ENCODE measurements at places on chromosomes 7 and 10. TPM values are rescaled to one million over a fixed set of nuclear protein-coding genes. Genes with fewer than 3 reads are reported as not detected.

SPDYE2 gene
- polyA plus RNA-seq, result 2.7 TPM

DNA sequence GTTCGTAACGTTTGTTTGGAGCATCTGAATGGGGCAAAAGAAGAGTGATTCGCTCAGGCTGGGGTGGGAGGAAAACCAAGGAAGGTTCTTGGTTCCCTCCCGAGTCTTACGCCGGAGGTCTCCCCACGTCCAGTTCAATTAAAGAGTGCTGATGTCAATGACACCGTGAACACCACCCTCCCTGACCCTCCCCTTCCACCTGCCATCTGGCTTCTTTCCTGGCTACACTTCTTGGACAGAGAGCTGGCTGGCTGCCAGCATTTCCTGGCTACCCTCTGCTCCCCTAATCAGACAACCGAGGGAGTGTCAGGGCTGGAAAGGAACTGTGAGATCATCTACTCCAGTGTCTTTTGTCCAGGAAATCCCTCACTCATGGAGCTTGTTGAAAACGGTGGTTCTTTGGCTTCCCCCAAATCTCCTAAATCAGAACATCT lies 24.1 kb upstream of the FFAR4 start:
- DNase-seq, result no peak

SUFU gene
- 2.1 TPM for polyA plus RNA-seq

FERD3L gene
- not detected for polyA plus RNA-seq

DNA sequence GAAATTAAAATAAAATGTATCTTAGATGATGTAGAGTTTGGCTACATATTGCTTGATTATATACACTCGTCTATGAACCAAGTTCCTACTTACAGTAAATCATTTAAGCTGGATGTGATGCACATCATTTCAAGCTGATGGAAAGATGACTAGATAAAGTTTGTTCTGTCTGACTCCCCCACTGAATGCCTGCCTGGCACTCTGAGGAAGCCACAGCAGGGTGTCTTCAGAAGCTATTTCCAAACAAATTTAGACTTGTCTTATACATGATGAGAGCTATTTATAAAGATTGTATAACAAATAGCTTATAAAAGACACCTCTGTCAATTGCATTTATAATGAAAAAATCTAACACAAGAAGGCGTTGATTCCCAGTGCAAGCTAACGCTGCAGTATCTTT lies 741.4 kb downstream of the MAGI2 start:
- no peak for DNase-seq

DNA sequence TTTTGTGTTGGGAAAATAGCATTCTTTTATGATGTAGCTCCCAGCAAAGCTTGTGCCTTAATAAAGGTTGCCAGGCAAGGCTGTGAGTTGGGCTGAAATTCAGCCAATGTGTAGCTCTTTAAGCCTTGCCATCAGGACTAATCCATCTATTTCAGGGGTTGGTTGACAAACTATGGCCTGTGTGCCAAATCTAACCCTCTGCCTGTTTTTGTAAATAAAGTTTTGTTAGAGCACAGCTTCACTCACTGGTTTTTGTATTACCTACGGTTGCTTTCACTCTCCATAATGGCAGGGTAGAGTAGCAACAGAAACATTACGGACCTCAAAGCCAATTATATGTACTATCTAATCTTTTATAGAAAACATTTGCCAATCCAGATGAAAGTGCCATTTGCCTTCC lies 638.1 kb upstream of the POT1 start:
- DNase-seq, result no peak

GRCh38 chr10:69828144-69828870 lies 26.6 kb downstream of the COL13A1 start:
- DNase-seq, result no peak

DNA sequence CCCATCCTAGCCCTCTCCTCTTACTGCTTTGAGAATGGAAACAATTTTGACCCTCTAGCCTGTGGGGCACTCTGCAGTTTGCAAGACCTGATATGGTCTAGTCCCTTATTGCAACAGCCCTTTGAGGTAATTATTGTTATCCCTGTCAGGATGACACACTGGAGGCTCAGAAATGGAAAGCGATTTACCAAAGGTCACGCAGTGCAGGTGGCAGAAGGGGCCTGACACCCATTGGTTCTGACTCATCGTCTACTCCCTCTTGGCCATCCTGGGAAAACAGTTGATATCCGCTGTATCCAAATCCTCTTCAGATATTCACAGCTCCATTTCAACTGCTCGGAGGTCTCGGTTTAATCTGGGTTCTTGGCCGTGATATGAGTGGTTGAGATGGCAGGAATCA lies 44.7 kb upstream of the AQP1 start:
- no peak for DNase-seq

DNA sequence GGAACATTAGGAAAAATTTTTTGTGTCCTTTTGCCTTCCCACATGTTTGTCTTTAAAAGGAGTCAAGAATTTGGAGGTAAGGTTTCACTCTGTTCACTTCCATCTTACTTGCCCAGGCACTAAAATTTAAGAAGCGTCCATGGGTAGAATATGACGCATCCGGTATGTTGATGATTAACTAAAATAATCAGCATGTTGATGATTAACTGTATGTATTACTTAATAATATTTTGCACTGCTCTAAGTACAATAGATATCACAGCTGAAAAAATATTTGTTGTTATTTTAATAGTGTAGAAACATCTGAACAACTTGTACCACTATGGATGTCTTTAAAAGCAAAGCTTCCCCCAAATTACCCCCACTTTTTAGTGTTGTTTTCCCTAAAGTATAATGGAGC lies 11.5 kb downstream of the ANKRD22 start:
- DNase-seq, result no peak

DNA sequence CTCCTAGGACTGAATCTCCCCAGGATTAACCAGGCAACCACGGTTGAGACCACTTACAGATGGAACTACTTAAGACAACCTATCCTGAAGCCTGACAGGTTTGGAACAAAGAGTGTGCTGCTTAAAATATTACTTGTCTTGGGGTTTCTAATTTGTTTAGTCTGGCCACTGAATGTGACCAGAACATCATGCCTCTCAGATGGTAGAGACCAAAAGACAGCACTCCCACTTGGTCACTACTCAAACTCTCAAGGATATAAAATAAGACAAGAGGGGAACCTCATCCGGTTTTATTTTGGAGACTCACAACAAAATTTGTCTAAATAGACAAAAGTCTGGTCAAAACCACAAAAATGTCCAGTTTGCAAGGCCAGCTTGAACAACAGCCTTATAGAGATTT lies 15.3 kb downstream of the MRPL32 start:
- no peak for DNase-seq

DNA sequence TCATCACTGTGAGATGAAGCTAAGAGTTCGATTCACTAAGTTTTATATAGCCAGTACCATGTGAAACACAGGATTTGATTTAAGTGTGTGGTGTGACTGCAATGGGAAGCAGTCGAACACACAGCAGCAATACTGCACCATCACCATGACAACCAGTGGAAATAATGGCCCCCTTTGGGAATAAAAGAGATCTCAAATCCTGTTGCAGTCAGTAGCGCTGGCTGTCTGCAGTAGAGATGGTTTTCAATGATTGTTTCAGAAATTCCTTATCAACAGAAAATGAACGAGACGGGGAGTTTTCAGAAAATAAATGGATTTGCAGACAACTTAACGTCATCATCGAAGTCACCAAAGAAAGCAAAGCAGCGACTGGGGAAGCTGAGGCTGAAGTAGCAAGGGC lies 91.0 kb downstream of the PTPRE start:
- no peak for DNase-seq

H2BK1 gene
- not detected for polyA plus RNA-seq

DNA sequence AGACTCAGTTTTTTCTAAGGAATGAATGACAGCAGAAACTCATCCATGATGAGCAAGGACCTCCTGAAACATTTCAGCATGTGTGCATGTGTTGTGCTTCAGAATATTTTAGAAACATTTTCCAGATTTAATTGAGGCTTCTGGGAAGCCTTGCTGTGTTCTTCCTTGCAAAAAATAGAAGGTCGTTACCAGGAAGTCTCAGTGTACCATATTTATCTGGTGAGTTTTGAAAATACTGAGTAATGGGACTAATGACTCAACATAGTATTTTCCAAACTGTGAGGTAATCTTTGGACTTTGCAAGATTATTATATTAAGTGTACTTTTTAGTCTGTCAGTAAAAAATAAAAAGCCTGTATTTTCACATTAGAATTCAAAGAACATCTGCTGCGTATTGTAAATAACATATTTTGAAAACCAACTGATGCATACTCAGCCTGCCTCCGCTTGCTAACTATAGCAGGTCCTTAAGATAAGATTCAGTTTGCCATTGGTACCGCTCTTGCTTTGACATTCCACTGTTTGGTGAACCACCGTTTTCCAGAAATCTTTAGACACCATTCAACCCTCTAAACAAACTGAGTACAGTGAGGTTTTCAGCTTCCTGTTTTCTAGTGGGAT lies 739.6 kb upstream of the GALNT17 start:
- no peak for DNase-seq

DNA sequence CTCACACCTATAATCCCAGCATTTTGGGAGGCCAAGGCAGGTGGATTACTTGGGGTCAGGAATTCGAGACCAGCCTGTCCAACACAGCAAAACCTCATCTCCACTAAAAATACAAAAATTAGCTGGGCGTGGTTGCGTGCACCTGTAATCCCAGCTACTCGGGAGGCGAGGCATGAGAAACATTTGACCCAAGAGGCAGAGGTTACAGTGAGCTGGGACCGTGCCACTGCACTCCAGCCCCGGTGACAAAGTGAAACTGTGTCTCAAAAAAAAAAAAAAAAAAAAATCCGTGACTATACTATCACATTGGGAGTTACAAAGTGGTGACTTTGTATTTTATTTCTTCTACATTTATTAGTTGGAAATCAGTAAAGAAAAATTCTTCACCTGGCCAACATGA lies 101.2 kb downstream of the EPC1 start:
- DNase-seq, result no peak

DNA sequence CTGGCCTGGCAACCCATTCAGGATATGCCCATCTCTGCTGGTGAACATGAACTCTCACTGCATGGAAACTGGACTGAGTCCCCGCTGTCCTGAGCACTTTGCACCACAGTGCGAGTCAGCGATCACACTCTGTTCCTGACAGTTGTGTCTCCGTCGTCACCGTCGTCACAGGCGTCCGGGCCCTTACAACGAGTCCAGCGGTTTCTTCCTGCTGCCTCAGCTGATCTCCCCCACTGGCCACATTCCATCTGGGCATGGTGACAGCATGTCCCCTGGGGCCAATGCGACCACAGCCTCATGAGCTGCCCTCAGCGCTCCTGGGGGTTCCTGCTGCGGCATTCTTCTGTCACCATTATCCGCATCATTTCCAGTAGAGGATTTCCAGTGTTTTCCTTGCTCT lies 76.8 kb upstream of the KLF6 start:
- DNase-seq, result no peak

LIPF gene
- not detected for polyA plus RNA-seq

DNA sequence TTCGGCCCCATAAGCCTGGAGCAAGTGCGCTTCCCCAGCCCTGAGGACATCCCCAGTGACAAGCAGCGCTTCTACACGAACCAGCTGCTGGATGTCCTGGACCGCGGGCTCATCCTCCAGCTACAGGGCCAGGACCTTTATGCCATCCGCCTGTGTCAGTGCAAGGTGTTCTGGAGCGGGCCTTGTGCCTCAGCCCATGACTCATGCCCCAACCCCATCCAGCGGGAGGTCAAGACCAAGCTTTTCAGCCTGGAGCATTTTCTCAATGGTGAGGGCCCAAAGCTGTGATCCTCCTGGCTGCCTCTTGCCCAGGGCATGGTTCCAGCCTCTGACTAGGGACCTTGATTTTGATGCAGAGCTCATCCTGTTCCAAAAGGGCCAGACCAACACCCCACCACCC lies 10.1 kb downstream of the IRF5 start:
- DNase-seq, result no peak

DNA sequence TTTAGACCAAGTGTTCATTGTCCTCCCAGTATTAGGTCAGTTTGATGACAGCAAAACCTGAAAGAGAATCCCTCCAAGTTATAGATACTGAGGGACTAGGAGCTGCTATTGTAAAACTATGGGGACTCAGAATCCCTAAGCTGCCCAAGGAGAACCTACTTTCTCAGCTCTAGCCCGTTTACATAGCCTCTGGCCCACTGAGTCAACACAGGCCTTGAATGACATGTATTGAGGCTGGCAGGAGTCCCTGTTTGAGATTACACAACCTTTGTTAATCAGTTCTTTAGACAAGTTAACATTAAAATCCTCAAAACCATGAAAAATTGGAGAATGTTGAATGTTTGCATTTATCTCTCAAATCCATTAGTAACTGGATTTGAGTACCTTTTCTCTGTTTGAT lies 1079.0 kb downstream of the KCNMA1 start:
- no peak for DNase-seq

CHRM2 gene
- polyA plus RNA-seq, result not detected

CARD11 gene
- 19.8 TPM for polyA plus RNA-seq

DNA sequence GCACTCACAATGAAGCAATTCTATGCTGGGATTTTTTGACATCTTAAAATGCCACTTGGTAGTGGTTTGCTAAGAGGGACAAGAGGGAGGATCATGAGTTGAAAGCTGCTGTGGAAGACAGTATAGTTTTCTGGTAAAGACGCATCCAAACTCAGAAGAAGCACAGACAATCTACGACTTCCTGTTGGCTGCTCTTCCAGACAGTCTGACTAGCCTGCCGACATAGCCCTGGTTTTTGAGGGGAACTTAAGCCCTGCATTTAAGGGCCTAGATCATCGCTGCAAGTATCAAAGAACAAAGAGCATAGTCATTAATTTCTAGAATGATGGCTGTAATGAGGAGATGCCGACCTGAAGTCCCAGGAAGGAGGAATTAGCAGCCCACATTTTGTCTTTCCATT lies 99.9 kb upstream of the IKZF1 start:
- DNase-seq, result no peak

DNA sequence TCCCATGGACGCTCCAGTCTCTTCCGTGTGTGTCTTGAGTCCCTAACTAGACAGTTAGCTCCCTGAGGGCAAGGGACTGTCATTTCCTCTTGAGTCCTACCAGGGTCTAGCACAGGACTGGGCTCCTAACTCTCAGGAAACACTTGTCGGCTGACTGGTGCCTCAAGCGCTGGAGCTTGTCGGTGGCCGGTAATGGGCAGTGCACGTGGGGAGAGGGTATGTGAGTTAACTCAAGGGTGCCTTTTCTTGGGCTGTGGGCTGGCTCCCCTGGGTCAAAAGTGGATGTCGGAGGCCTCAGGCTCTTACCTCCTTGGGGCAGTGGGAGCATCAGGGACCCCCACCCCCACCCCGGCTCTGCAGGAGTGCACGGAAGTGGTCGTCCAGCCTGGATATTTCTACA lies 32.9 kb downstream of the ZNF775 start:
- DNase-seq, result no peak

CAPZA2 gene
- polyA plus RNA-seq, result 181 TPM

DNA sequence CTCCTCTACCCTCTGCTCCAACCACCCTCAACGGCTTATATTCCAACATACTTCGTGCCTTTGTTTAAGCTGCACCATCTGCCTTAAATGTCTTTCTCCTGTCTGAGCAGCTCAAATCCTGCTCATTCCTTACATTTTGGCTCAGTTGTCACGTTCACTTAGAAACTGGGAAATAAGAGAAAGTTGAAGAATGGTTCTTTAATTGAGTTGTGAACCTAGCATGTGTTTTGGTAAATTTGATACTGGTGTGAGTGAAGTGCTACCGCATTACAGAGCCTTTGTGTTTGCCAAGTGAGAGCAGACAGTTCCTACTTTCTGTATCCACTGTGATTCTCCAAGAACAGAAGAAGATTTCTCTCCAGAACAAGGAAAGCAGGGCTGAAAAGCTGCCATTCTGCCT lies 54.3 kb downstream of the EPDR1 start:
- no peak for DNase-seq

- no peak for DNase-seq
Measured at GRCh38 chr7:113338071-113338696, 219.8 kb upstream of the SMIM30 start.

- DNase-seq, result no peak
Measured at GRCh38 chr10:128898133-128898915, 568.7 kb upstream of the MGMT start.

All from GM12878 (cell line).